Sigmoid colon (tissue), 7 donors: ENCODE measurements at places on chromosomes 6 and 20. TPM values are rescaled to one million over a fixed set of nuclear protein-coding genes. Genes with fewer than 3 reads are reported as not detected.

GRCh38 chr20:46218656-46219055 lies 89.6 kb downstream of the CDH22 start:
- H3K36me3 ChIP-seq = no peaks in the 10 kb centered on the region
- no peak for DNase-seq
- H3K4me3 ChIP-seq = no peak overlapping the region
- H3K27me3 ChIP-seq = no peaks in the 10 kb centered on the region

GRCh38 chr6:118677193-118677592 lies 25.8 kb upstream of the CEP85L start:
- no peaks in the 10 kb centered on the region for H3K36me3 ChIP-seq
- no peak overlapping the region for H3K27ac ChIP-seq
- no peaks in the 10 kb centered on the region for H3K4me1 ChIP-seq
- DNase-seq = no peak
- H3K4me3 ChIP-seq = no peak overlapping the region

- no peak overlapping the region for H3K4me3 ChIP-seq
- no peak for DNase-seq
- no peak overlapping the region for H3K27ac ChIP-seq
- H3K27me3 ChIP-seq = no peaks in the 10 kb centered on the region
These were observed 6.9 kb upstream of the OSER1 start for GRCh38 chr20:44217342-44218092.

DNA sequence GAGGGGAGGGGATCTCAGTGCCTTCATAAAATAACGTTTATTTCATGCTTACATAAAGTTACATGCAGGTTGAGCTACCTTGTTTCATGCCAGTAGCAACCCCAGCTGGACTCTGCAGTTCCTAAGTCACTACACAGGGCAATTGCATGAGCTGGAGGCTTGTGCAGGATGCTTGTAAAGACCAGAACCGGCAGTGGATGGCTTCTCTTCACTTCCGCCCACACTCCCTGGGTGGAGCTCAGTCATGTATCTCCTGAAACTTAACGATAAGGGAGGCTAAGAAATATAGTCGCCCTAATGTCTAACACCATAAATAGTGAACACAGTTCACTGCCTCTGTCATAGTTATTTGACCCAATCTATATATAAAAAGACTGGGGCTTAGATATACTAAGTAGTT lies 99.4 kb upstream of the RAB32 start:
- H3K4me1 ChIP-seq = no peaks in the 10 kb centered on the region
- no peaks in the 10 kb centered on the region for H3K36me3 ChIP-seq
- no peak overlapping the region for H3K27ac ChIP-seq
- H3K27me3 ChIP-seq = no peaks in the 10 kb centered on the region

Gene WFDC10B
- total RNA-seq = not detected

- H3K4me3 ChIP-seq = no peak overlapping the region
- DNase-seq = no peak
- no peaks in the 10 kb centered on the region for H3K27me3 ChIP-seq
These were observed 165.7 kb upstream of the OLIG3 start for GRCh38 chr6:137659871-137660270.

GRCh38 chr20:37535443-37536132 lies 7.9 kb upstream of the BLCAP start:
- no peak overlapping the region for H3K4me3 ChIP-seq
- H3K27ac ChIP-seq = no peak overlapping the region
- DNase-seq = no peak
- H3K4me1 ChIP-seq = peaks cover 9% of the 10 kb centered on the region

GRCh38 chr6:45491874-45492273 lies 114.1 kb upstream of the SUPT3H start:
- no peak overlapping the region for H3K4me3 ChIP-seq
- no peak overlapping the region for H3K27ac ChIP-seq
- H3K27me3 ChIP-seq = no peaks in the 10 kb centered on the region

GRCh38 chr6:80197986-80198385 lies 91.5 kb downstream of the BCKDHB start:
- H3K4me3 ChIP-seq = no peak overlapping the region
- H3K36me3 ChIP-seq = no peaks in the 10 kb centered on the region
- H3K27me3 ChIP-seq = no peaks in the 10 kb centered on the region
- peaks cover 10% of the 10 kb centered on the region for H3K4me1 ChIP-seq
- no peak for DNase-seq
- no peak overlapping the region for H3K27ac ChIP-seq

Gene TNNC2
- total RNA-seq = not detected

GRCh38 chr20:62413896-62414481 lies 6.9 kb upstream of the CABLES2 start:
- no peaks in the 10 kb centered on the region for H3K36me3 ChIP-seq
- peaks cover 14% of the 10 kb centered on the region for H3K4me1 ChIP-seq
- no peaks in the 10 kb centered on the region for H3K27me3 ChIP-seq
- no peak for DNase-seq
- no peak overlapping the region for H3K4me3 ChIP-seq

Gene TSHZ2
- total RNA-seq = 32.7 TPM

Gene BIRC7
- total RNA-seq = 1.2 TPM

Gene FABP7
- total RNA-seq = not detected

- H3K27me3 ChIP-seq = no peaks in the 10 kb centered on the region
- no peak overlapping the region for H3K27ac ChIP-seq
- no peak for DNase-seq
- H3K4me1 ChIP-seq = no peaks in the 10 kb centered on the region
- H3K4me3 ChIP-seq = no peak overlapping the region
These were observed 29.1 kb downstream of the ZDHHC14 start for GRCh38 chr6:157410045-157410444.

- no peaks in the 10 kb centered on the region for H3K27me3 ChIP-seq
- no peaks in the 10 kb centered on the region for H3K4me1 ChIP-seq
These were observed 8.3 kb downstream of the RIPOR2 start for GRCh38 chr6:24927277-24927955.

GRCh38 chr20:4713401-4713800 lies 8.3 kb upstream of the PRND start:
- no peaks in the 10 kb centered on the region for H3K4me1 ChIP-seq
- no peaks in the 10 kb centered on the region for H3K27me3 ChIP-seq
- no peak for DNase-seq
- H3K27ac ChIP-seq = no peak overlapping the region
- no peaks in the 10 kb centered on the region for H3K36me3 ChIP-seq
